ENCODE measurements at places on chromosomes 7 and 10.
A peak's percentile ranks its signal among the peaks of the same experiment; 100 is the strongest.

DNA sequence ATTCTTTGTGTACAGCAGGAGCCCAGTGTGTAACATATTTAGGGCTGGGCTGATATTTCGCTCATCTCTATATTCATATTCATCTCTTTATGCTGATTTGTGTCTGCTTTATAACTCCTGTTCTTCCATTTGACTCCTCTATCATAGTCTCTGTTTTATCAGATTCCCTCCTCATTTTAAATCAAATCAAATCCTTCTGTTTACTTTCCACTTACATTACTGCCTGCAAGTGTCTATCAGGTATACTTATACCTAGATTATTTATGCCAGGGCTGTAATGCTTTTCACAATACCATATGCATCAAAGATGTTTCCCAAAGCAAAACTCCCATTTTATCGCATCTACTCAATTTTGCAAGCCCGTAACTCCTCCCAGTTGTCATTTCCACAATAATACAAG is 990.7 kb downstream of the SORCS1 start:
- no peak for DNase-seq

- no peak for DNase-seq
Observed at GRCh38 chr7:37930226-37930948, 9.9 kb downstream of the EPDR1 start.

DNA sequence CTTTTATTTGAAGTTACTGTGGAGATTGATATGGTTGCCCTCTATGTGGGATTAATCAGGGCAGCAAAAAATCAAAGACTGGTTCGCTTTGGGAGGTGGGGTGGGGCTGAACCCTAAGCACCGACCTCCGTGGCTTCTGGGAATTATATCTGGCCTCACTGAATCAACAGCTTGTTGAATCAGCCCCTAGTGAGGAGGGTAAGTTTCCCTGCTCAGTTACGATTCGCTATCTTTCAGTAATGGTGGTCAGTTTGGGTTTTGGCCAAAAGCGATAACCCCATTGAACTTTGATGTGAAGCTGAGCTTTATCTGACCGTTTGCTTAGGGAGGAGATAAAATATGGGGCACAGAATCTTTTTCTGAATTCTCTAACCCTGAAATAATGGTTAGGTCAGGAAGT is 16.6 kb upstream of the ARPC1A start:
- DNase-seq = no peak

- DNase-seq = no peak
Observed at GRCh38 chr7:112806156-112806555, 16.0 kb upstream of the TMEM168 start.

- no peak for DNase-seq
Observed at GRCh38 chr7:87767827-87768226, 108.3 kb downstream of the SLC25A40 start.

GRCh38 chr7:107803009-107803610 is at the start of gene SLC26A3:
SLC26A3 (minus strand) TSS chr7:107803223; CDS start chr7:107794509, 8,714 bp downstream.
- no peak for DNase-seq

DNA sequence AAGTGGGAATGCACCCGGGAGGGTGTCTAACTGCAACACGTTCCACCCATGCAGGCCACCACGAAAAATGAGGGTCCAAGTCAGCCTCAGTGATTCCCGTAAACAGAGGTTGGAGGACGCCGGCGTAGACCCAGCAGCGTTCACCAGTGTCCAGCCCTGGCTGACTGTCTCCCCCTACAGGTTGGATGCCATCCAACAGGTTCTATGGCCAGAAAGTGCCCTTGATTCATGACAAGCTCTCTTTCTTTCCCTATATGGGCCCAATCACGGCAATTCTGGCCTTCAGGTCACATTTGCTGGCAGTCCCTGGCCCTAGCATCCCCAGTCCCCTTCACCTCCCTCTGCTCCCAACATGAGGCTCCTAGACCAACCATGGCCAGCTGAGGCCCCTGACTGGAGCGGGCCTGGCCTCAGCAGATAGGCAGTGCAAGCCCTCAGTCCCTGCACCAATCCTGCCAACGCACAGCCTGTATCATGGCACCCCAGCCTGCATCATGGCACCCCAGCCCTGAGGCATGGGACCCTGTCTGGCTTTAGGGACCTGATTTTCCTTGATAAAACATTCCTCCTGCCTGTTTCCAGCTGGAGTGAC is 227.4 kb downstream of the GRID1 start:
- DNase-seq = peak; percentile 13

- DNase-seq = no peak
Observed at GRCh38 chr10:113019096-113019495, 69.0 kb downstream of the TCF7L2 start.

DNA sequence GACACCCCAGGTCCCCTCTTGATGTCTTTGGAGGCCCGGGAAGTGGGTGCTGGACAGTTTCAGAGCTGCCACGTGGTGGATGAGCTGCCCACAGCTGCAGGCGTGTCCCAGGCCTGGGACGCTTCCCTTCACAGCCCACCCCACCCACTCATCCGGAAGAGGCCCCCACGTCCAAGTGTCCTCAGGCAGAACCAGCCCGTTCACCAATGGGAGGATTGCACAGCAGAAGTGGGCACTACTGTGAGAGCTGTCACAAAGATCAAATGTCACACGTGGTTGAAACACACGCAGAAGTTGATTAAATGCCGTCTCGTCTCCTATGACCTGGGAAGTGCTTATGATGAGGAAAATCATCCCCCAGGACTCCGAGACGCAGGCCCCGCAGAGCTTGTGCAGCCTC is 52.9 kb downstream of the STK32C start:
- DNase-seq = no peak

DNA sequence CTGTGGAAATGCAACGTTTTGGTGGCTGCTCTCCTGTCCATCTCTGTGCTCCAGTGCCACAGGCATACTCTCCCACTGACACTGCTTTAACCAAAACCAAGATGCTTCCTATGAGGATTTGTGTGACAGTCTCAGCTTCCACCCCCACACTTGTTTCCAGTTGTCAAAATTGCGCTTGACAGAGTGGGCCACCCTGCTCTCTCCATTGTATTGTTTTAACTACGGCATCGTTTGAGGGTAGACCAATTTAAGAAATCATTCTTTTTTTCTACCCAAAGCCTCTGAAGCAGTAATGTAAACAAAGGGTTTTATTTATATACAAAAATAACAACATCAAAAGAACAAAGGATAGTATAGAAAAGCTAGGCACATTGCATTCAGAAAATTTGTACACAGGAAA is 178.0 kb downstream of the INHBA start:
- no peak for DNase-seq

GRCh38 chr7:100516135-100516812 is 22.7 kb upstream of the AGFG2 start:
- DNase-seq = peak; percentile 46

All from activated CD4-positive, alpha-beta T cell treated with anti-CD3 and anti-CD28 coated beads, Interleukin-2, amount 50 U/mL, for 1 hour (primary cell).